Activated naive CD8-positive, alpha-beta T cell treated with anti-CD3 and anti-CD28 coated beads, Interleukin-2, amount 50 U/mL, for 16 hours (primary cell): ENCODE measurements at places on chromosomes 2 and 18.
A peak's percentile ranks its signal among the peaks of the same experiment; 100 is the strongest.

DNA sequence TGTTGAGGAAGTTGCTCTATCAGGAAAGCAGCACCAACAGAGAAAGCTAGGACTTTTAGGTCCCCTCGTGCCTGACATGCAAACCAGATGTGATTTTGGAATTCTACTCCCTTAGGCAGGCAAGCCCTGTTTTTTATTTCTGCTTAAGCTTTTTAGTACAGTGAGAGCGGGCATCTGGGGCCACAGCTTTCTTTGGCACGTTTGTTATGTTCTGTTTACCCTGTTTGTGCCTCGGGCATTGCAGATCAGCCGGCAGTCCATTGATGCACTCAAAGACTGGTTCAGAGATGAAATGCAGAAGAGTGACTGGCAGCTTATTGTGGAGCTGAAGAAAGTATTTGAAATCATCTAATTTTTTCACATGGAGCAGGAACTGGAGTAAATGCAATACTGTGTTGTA, 61.9 kb downstream of the EIF5B start:
- no peak for DNase-seq

DNA sequence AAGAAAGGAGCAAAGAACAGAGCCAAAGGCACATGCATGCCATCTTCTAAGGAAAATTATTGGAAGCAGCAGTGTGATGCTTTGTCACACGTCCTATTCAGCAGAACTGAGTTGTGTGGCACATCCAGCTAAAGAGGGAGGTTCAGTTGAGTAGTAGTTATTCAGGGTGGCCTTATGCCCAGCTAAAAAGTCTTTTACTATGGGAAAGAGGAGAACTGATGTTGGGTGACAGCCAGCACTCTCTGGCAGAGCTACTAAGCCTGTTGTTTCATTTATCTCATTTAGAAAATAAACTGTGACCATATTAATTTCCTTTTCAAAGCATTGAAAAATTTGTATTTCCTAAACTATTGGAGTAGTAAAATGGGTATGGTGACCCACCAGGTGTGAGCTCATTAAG, 18.5 kb downstream of the ITGA6 start:
- no peak for DNase-seq

DNA sequence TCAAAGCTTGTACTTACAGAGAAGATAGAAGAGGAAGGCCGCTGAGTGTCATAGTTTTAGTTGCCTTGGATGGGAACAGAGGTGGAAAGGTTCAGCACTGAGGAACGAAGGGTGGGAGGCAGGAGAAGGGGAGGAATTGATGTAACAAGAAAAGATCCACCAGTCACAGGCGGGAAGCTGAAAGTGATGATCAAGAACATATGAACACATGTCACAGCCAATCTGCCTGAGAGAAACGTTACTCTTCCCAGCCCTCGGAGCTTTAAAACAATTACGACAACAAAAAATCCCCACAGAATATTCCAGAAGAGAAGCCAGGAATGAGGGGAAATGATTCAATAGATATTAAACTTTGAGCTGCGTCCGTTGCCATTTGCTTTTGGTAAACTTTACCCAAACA, 87.1 kb downstream of the TSHZ1 start:
- no peak for DNase-seq

DNA sequence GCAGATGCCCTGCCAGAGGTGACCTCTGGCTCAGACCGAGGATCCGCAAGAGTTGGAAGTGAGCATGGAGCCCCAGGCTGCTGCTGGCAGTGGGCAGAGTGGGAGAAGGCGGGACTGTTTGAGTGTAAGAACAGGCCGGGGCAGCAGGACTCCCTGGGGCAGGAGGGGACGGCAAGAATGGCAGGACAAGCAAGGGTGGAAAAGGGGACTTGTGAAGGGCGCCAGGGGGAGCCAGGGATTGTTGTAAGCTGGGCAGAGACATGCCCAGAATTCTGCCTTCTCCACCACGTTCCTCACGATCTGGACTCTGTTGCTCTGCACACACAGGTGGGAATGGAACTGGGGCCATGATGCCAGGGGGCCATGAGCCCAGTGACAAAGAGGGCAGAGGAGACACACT, 72.3 kb upstream of the TMEM200C start:
- DNase-seq: no peak

DNA sequence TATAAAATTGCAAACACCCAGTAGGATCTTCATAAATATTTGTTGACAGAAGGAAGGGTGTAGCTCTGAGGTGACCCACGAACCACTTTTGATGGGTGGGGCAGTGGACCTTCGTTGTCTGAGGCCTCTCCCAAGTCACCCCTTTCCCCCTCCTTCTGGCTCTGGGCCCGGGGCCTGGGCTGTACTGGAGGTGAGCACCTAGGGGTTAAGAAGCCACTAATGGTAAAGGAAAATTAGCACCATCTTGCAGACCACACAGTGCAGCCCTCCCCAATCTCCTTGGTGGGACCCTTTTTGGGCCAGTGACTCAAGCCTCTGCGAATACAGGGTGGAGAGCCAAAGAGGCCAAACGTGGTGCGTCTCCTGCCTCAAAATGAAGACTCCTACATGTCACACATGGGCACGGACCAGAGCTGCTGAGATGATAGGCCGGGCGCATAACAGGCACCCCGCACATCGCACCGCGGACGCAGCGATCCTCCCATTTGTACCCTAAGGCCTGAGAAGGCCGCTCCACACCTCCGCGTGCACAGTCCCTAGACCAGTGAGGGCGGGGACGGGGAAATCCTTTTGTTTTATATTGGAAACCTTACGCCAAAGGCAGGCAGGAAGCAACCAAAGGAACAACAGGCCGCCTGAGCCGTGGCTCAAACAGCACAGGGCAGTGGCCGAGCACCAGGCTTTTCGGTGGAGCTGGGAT, 31.9 kb upstream of the ATP6V1B1 start:
- no peak for DNase-seq

GRCh38 chr2:200575957-200576356, 9.9 kb upstream of the AOX1 start:
- DNase-seq: no peak

DNA sequence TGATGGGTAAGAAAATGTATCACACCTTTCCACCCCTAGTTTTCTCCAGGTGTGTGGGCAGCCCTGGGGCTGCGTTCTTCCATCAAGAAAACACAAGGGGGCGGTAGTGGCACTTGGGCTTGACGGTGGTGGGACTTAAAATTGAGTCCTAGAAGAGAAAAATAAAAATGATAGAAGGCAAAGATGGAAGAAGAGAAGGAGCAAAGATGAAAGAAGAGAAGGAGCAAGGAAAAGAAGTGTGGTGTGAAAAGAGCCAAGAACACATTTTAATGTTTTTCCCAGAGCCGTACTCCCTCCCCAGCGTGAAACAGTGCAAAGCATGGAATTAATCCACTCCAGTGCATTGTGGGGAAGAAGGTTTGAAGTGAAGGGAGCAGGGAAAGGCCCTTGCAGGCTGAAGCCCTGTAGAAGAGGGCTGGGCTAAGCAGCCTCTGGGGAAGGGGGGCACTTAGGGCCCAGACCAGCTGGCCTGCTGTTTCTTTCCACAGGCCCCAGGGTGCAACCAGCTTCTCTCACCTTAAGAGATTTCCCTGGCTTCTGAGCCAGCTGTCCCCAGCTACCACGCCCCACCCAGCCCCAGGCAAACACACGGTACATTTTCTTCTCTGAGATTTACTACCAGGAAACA, 256.8 kb downstream of the RNF152 start:
- DNase-seq: no peak

DNA sequence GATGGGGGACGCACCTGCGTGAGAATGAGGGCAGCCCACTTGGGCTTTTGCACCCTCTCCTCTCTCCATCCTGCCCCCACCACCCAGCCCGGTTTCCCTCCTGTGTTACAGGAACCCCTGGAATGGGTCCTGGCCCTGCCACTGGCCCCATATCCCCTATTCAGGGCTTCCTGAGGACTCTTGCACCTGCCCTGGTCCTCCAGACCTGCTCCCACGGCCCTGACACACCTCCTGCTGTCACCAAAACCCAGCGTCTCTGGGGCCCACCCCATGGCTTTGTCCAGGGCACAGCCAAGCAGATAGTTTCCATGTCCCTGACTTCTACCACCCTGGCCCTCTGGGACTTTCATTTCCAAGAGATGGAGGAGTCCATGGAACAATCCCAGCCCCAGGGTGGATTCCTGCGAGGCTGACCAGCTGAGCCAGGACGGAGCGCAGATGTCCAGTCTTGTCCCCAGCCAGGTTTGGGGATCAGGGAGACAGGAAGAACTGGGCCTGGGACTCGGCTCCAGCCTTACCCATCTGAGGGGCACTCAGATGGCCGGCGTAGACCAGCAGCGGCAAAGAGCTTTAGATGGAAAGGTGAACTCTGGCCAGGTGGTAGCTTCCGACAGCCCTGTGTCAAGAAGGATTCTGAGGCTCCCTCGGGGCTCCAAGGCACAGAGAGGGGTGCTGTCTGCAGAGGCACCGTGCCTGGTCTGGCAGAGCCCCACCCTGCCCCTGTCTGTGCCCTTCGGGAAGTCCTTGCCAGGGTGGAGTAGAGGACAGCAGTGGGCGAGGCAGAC, 12.0 kb downstream of the GPR35 start:
- no peak for DNase-seq

DNA sequence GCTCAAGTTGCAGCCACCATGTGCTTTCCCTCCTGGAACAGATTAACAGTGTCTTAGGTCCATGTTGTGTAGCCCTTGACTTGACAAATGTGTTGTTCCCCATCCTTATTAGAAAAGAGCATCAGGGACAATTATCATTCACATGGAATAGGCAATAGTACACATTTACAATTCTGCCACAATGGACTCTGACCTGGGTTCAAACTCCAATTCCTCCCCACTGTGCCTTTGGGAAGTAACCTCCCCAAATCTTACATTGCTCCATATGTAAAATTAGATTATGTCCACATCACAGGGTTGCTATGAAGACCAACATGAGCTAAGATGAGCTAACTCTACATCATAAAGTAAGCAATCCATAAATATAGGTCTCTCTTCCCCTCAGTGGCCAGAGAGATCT, 193.8 kb downstream of the NRP2 start:
- no peak for DNase-seq

DNA sequence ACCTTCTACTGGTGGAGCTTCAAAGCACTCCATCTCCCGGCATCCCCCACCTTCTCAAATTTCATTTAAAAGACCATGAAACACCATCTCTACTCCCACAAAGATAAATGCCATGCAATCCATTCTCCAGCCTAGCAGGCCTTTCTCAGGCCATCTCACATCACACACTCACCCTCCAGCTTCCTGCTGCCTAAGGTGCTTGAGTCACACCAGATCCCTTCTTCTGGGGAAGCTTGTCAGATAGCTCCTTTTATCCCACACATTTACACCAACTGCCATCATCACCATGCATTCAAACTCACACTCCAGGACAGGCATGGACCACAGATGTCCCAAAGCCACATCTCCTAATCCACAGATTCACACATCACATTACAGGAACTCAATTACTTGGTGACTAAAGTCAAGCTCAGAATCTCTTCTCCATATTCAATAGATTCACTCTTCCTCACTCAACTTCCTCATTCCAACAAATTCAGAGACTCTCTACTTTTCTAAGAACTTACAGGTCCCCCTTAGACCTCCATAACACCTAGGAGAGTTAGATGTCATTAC, 292.5 kb downstream of the TNS1 start:
- DNase-seq: no peak

DNA sequence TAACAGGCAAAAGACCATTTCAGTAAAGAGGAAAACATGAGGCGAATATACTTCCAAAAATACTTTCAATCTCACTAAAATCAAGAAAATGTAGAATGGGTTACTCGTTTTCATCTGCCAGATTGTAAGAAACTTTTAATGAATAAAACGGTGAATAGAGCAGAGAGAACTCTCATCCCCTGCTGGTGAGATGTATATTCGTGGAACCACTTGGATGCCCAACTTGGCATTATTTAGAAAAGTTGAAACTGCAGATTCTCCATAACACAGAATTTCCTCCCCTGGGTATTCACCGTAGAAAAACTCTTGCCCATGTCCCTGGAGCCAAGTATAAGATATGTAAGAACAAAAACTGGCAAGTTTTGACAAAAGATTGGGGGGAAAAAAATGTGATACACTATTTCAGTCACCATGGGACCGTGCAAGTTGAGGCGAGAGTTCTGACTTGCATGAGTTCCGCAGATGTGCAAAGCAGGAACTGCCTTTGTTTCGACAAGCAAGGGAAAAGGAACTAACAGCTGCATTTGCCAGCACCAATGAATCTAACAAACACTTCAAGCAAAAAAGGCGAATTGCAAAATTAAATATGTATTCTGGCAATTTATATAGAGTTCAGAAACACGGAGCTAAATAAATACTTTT, 14.8 kb downstream of the TIMM21 start:
- DNase-seq: no peak

GRCh38 chr18:39025531-39025930, 1459.9 kb upstream of the CELF4 start:
- no peak for DNase-seq

- no peak for DNase-seq
These were observed 605 bp downstream of the C2orf68 start for GRCh38 chr2:85611217-85611704.

DNA sequence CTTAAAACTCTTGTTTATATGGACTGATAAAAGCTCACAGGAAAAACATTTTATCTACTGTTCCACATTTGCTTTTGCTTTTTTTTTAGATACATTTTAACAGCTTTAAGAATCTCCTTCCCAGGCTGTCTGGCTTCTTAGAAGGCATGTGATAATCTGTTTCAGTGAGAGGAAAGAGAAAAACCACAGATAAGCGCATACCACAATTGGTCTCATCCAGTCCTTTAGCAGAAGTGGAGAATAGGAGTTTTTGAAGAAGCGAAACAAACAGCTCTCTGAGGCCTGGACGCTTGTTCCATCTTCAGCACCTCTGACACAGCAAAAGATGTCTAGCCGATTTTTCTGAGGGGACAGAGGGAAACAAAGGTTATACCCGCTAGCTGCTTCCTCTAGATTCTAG, 37.6 kb downstream of the RMC1 start:
- DNase-seq: no peak

DNA sequence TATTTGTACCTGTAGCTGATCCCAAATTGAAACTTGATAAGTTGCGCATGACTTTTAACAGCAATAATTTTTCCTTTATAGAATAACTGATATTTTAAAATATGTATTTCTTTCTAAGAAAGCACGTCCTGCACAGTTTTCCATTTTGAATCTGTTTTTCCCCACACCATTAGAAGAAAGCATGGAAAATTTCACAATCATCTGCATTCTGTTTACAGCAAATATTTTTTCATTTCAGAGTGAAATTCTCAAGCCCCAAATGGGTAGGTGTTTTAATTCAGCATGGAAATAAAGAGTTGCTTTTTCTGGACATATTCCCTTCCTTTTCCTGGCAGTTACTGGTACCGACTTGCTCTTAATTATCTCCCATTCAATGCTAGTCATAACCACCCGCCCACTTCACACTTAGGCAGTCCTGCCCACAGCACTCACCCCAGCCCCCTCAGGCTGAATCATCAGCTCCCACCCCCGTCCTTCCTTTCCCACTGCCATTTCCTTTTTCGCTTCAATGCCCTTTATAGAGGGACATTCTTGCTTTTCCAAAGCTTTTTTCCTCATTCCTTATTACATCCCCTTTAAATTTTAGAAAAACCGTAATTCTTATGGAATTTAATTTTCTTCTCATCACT, 89.2 kb upstream of the GLS start:
- DNase-seq: peak; percentile 1

GRCh38 chr2:225326969-225327368, 72.5 kb upstream of the NYAP2 start:
- DNase-seq: no peak

- no peak for DNase-seq
These were observed 4.4 kb downstream of the C2orf92 start for GRCh38 chr2:97673915-97674283.

- DNase-seq: no peak
These were observed 171.8 kb upstream of the KLF7 start for GRCh38 chr2:207337234-207338219.

- DNase-seq: no peak
These were observed 361.2 kb upstream of the SOX11 start for GRCh38 chr2:5330961-5331360.
